ENCODE measurements at places on chromosomes 12 and 14.

GRCh38 chr14:35202195-35202594 is 79.8 kb downstream of the PRORP start:
- DNase-seq = no peak

DNA sequence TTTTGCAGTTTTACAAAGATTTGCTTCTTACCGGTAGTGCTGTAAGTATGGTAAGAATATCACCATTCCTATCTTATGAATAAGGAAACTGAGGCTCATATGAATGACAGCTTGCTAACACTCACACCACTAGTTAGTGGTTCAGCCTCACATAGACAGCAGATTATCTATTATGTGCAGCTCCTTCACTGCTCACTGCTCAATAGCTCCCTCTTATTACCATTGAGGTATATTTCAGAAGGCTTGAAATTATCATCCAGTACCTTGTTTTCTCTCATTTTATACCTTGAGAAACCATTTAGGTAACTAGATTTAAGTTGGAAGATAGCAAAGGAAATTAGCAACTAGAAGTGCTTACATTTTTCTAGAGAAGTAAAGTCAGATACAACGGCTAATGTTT is 15.5 kb downstream of the RIC8B start:
- DNase-seq = no peak

- no peak for DNase-seq
Measured at GRCh38 chr12:104226672-104227071, 11.1 kb downstream of the TXNRD1 start.

GRCh38 chr12:90959538-90960139 is 4.7 kb upstream of the CCER1 start:
- no peak for DNase-seq

GRCh38 chr12:131896080-131896810 is 1.8 kb downstream of the ULK1 start:
- DNase-seq = peak; percentile 99

- no peak for DNase-seq
Measured at GRCh38 chr12:89156340-89156739, 196.0 kb downstream of the DUSP6 start.

- DNase-seq = peak; percentile 96
Measured at GRCh38 chr12:124913474-124914391, 717 bp downstream of the UBC start.

GRCh38 chr12:1318327-1319031 is 275.9 kb downstream of the FBXL14 start:
- peak; percentile 51 for DNase-seq

- DNase-seq = no peak
Measured at GRCh38 chr14:71714225-71714624, 218.0 kb upstream of the RGS6 start.

DNA sequence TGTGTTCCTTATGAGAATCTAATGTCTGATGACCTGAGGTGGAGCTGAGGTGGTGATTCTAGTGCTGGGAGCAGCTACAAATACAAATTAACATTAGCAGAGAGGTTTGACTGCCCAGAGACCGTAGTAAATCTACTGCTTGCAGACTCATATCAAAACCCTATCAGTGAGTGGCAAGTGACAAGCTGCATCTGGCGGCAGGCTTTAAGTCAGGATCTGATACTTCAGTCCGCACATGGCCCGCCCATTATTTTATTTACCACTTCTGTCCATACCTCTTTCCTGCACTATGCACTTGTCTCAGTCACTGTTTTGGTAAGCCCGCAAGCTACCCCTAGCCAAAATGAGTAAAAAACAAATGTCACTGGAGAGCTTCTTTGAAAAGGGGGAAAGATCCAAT is 11.4 kb downstream of the CEP128 start:
- DNase-seq = no peak

GRCh38 chr14:62778852-62779251 is 266.4 kb downstream of the KCNH5 start:
- no peak for DNase-seq

- no peak for DNase-seq
Measured at GRCh38 chr12:123139926-123140675, 10.8 kb downstream of the PITPNM2 start.

DNA sequence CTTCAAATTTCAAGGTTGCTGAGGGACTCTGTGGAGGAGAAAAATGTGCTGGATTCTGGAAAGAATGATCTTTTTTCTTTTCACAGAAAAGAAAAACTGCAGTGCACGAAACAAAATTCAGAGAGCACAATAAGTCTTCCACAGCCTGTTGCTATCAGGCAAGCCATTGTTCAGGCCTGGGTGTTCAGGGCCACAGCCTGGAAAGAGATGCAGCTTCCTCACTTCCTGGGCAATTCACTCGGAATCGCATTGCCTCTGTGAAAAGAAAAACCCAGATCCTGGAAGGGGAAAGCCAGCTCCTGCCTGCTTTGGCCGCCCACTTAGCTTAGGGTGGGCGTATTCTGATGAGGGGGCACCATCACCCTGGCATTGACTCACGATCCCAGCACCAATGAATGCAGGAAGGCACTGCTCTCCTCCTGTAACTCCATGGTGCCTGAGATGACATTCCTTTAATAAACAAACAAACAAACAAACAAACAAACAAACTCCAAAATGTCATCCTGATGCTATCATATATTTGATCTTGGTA is 863.9 kb downstream of the BCL11B start:
- DNase-seq = no peak

GRCh38 chr14:65297744-65298143 is 114.8 kb upstream of the FUT8 start:
- peak; percentile 93 for DNase-seq

- DNase-seq = no peak
Measured at GRCh38 chr12:45294906-45295305, 79.0 kb downstream of the ANO6 start.

DNA sequence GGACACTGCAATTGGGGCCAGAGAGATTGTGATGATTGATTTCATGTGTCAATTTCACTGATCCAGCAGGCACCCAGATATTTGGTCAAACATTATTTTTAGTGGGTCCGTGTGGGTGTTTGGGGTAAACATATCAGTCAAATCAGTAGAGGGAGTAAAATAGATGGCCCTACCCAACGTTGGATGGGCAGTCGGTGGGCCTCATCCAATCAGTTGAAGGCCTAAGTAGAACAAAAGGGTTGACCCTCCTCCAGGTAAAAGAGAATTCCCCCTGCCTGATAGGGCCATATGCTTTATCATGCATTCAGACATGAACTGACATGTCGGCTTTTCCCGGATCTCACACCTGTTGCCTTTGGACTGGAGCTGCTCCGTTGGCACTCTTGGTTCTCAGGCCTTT is 195.1 kb upstream of the CAND1 start:
- DNase-seq = no peak

- DNase-seq = no peak
Measured at GRCh38 chr14:34678306-34678705, 36.1 kb downstream of the CFL2 start.

- DNase-seq = no peak
Measured at GRCh38 chr12:108531929-108532848, 17.1 kb downstream of the FICD start.

- no peak for DNase-seq
Measured at GRCh38 chr14:59120921-59121320, 67.5 kb upstream of the DAAM1 start.

GRCh38 chr14:99589031-99589441 is 15.0 kb downstream of the CCDC85C start:
- no peak for DNase-seq

GRCh38 chr12:76556368-76556767 is 3.2 kb downstream of the OSBPL8 start:
- DNase-seq = no peak

GRCh38 chr12:108127654-108128053 is 1.4 kb upstream of the WSCD2 start:
- no peak for DNase-seq

GRCh38 chr12:131672941-131673887 is 37.7 kb upstream of the SFSWAP start:
- DNase-seq = no peak

Data from body of pancreas (tissue), 4 donors.